ENCODE measurements at places on chromosomes 16 and 17. TPM values are rescaled to one million over a fixed set of nuclear protein-coding genes. Genes with fewer than 3 reads are reported as not detected.
A peak's percentile ranks its signal among the peaks of the same experiment; 100 is the strongest.

The ABCA9 gene
- total RNA-seq, result 13.9 TPM

The FBXO39 gene
- 1.4 TPM for total RNA-seq

The TBC1D26 gene
- not detected for total RNA-seq

The NECAB2 gene
- total RNA-seq, result 0.20 TPM

The KRTAP1-1 gene
- total RNA-seq, result not detected

The LPO gene
- total RNA-seq, result not detected

The TLCD2 gene
- 1.7 TPM for total RNA-seq

DNA sequence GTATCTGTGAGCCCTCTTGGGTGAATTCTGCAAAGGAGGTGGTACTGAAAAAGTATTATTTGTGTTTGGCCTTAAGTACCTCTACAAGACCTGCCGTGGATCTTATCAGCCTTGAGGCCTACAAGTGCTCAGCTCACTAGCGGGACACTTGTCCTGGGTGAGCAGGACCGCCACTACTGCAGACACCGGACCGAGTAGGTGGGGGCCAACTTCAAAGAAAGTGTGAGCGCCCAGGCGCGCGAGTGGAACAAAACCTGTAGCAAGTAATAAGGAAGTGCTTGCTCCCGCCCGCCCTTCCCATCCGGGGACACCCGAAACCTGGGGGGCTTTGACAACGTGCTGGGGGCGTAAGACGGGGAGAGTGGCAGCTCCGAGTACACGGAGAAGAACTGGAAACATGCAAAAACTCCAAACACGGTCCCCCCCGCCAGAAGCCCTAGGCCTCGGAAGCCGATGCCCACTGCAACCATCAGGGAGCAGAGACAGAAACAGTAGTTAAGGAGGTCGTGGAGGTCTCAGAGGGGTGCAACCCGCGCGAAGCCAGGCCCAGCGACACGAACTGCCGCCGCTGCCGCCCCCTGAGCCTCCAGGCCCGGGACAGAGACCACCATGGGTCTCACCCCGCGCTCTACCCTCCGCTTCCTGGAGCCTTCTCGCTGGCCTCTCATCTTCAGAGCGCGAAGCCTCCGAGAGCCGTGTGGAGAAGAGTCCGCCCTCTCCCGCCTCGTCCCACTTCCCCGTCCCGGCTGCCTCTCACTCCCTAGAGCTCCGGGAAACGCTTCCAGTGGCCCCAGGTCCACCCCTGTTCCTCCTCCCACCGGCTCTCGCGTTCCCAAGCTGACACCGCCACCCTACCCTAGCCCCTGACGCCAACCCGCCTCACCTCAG, 537 bp downstream of the CNOT1 start:
- no peak for DNase-seq

- no peak for DNase-seq
Observed at GRCh38 chr17:39915559-39915958, 2.9 kb downstream of the GSDMB start.

DNA sequence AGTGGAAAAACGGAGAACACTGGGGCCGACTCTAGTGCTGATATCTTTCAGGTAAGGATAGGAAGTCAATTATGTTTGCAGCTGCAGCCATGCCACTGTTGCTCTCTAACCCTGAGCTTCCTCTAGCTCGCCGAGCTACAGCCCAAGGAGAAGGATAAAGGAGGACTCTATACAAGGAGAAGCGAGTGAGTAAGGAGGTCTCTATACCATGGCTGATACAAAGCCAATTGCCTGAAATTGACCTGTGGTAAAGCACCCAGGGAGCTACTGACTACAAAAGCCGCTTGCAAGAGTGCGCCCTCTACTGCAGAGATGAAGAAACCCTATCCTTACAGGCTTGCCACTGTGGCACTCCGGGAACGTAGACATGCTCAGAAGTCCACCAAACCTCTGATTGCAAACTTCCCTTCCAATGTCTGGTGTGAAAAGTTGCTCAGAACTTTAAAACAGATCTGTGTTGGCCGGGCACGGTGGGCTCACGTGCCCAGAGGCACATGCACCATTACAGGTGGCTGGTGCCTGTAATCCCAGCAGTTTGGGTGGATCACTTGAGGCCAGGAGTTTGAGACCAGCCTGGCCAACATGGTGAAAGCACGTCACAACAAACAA, 10.8 kb upstream of the SLC46A1 start:
- DNase-seq, result peak; percentile 33

DNA sequence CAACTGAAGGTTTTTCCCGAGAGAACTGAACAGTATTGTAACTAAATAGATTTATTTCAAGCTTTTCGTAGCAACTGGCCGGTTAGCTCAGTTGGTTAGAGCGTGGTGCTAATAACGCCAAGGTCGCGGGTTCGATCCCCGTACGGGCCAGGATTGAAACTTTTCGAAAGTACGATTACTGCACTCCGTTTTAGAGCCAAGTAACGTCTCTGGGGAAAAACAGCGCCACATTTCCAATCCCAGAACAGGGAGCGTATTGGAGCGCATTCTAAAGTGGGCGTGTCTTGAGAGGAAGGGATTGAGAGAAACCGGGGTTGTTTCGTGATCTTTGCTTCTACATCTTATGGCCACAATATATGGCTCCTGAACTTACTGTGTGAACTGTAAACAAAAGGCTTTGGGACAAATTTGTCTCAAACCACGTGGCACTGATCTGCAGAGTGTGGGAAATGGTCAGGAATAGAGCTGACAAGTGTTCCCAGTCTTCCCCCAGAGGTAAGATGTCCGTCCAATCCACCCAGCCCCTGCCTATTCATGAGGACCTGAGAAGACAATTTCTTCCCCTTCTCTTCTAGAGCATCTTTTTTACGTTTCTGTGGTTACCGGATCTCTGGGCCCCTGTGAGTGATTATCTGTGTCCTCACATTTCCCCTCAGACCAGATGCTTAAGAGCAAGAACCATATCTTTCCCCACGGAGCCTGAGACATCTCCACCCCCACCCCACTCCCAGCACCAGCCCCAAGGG, 2.3 kb downstream of the BORCS6 start:
- peak; percentile 93 for DNase-seq

- DNase-seq, result no peak
Observed at GRCh38 chr17:38800237-38800760, 943 bp upstream of the PIP4K2B start.

- DNase-seq, result no peak
Observed at GRCh38 chr17:11023639-11024479, 186.0 kb upstream of the PIRT start.

GRCh38 chr16:54706406-54706805, 224.3 kb upstream of the IRX5 start:
- no peak for DNase-seq

DNA sequence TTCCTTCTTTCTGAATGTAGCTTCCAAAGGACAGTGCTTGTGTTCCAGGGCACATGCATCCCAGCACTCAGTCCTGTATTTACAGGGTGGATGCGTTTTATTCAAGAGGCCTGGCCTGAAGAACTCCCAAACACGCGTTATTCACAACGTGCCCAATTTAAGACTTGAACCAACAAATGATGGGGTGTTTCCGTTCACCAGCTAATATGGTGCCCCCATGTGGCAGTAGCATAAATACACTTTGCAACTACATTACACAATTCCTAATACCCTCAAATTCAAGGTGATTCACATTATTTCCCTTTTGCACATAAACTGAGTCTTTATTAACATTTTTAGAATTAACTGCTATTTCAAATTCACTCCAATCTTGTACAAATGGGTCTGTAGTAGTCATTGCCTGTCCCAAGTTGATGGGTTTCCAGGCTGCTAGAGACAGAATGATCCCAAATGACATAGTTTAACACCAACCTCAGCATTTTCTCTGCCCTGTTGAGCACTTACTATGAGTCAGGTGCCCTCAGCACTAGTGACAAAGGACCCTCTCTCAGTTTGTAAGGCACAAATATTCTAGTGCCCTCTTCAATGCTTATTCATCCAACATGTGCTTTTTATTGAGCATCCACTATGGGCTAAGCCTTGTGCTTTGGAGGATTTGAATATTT, 26.9 kb downstream of the HSD17B2 start:
- peak; percentile 13 for DNase-seq

- no peak for DNase-seq
Observed at GRCh38 chr16:83830769-83831455, 23.1 kb downstream of the HSBP1 start.

DNA sequence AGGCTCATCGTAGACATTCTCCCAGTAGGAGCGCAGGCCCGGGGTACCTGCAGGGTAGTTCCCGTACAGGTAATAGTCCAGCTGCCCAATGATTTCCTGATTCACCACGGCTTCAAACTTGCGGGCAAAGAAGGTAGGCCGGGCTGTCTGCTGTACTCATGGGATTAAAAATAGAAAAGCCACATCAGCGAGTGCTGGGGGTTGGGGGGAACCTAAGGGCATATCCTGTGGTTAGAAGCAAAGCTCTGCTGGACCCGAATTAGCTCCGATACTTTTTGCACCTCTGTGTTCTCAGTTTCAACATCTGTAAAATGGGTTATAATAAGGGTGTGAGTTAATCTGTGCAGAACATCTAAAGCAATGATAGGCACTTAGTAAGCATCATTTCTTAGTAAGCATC, 336.2 kb downstream of the XYLT1 start:
- DNase-seq, result no peak

DNA sequence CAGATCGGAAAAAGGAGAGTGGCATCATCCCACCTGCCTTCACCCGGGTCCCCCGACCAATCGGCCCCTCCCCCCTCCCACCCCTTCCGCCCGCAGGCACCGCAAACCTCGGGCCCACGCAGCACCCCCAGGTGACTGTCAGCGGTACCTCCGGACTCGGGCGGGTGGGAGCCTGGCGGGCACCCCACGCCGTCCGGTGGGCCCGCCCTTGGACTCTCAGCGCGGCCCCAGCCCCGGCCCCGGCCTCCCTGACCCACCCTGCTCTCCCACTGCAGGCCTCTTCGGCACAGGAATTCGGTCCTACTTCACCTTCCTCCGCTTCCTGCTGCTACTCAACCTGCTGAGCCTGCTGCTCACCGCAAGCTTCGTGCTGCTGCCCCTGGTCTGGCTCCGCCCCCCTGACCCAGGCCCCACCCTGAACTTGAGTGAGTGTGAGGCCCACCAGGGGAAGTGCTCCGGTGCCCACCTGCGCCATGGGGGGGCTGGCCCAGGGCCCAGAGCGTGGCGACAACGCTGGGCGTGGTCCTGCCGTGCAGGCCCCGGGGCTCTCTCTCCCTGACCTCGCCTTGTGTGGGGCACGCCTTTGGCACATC, 1.6 kb downstream of the TMC8 start:
- no peak for DNase-seq

- no peak for DNase-seq
Observed at GRCh38 chr16:19458722-19459379, 41.2 kb downstream of the TMC5 start.

- no peak for DNase-seq
Observed at GRCh38 chr17:66748578-66748977, 86.3 kb upstream of the CACNG5 start.

GRCh38 chr16:61791464-61791863, 244.8 kb downstream of the CDH8 start:
- DNase-seq, result no peak

- DNase-seq, result no peak
Observed at GRCh38 chr17:54029986-54030385, 207.3 kb downstream of the KIF2B start.

GRCh38 chr16:27595475-27595874, 45.5 kb downstream of the KATNIP start:
- no peak for DNase-seq

- no peak for DNase-seq
Observed at GRCh38 chr17:17413215-17413792, 63.5 kb upstream of the MED9 start.

DNA sequence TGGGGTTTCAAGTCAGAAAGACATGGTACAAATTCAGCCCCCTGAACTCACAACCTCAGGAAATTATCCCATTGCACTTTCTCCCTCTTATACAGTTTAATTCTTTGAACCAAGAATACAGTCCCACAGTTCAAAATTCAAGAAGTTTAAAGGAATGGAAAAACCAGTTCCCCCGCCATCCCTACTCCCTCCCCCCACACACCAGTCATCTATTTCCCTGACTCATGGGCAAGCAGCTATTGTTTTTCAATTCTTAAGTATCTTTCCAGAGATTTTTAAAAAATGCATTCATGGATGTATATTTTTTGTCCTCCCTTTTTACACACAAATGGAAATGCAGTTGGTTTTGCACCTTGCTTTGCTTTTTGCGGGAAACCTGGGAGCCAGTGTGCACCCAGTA, 7.3 kb downstream of the SYCE1L start:
- DNase-seq, result no peak

- DNase-seq, result no peak
Observed at GRCh38 chr17:73718912-73719311, 74.7 kb upstream of the SDK2 start.

DNA sequence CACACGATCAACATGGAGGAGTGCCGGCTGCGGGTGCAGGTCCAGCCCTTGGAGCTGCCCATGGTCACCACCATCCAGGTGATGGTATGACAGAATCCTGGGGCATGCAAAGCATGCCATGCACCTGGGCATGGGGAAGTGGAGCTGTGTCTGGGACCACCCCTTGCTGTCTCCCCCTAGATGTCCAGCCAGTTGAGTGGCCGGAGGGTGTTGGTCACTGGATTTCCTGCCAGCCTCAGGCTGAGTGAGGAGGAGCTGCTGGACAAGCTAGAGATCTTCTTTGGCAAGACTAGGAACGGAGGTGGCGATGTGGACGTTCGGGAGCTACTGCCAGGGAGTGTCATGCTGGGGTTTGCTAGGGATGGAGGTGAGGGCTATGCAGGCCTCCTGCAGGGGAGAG, 6.7 kb downstream of the IFI35 start:
- DNase-seq, result no peak

DNA sequence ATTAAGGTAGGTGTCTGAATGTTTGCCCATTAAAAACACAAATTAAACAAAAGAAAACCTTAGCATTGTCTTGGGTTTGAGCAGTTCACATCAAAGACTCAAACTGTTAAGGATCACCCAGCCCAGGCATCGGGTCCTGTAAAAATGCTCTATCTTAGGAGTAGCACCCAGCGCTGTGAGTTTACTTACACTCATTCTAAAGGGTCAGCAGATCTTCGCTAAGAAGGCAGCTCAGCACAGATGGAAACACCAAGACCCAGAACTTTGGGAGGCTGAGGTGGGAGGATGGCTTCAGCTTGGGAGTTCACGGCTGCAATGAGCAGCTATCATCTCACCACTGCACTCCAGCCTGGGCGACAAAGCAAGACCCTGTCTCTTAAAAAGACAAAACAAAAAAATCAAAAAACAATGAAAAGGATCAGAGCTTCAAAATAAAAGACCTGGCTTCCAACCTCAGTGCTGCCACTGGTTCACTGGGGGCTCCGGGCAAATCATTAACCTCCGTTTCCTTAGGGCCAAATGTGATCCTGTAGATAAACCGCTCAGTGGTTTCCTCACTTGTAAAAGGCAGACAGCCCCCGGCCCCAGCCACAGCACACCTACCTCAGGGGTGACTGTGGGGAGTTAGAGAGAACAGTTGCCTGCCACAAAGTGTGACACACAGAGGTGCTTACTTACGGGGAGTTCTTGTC, 11.1 kb downstream of the COG1 start:
- no peak for DNase-seq
